ENCODE measurements at places on chromosomes 13 and 19.

DNA sequence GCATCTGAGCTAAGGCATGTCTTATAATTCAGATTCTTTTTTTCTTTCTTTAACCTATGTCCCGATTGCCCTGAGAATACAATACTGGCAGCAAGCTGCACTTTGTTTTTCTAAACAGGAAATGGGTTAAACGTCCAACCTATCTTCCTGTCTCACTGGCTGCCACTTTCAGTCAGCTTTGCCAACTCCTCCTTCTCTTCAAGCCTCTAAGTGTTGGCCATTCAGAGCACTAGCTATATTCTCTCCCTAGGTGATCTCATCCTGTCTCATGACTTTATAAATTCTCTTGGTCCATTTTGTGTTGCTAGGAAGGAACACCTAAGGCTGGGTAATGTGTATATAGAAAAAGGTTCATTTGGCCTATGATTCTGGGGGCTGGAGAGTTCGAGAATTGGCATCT is 109.5 kb upstream of the TSC22D1 start:
- no peak for DNase-seq

GRCh38 chr19:7529610-7530490 is 5.7 kb upstream of the PNPLA6 start:
- DNase-seq: no peak

GRCh38 chr19:17755977-17756670 is 4.8 kb downstream of the FCHO1 start:
- DNase-seq: no peak

GRCh38 chr19:51010066-51010795 is 8.8 kb upstream of the KLK8 start:
- DNase-seq: no peak

GRCh38 chr13:41137951-41138350 is 5.3 kb upstream of the KBTBD6 start:
- no peak for DNase-seq

DNA sequence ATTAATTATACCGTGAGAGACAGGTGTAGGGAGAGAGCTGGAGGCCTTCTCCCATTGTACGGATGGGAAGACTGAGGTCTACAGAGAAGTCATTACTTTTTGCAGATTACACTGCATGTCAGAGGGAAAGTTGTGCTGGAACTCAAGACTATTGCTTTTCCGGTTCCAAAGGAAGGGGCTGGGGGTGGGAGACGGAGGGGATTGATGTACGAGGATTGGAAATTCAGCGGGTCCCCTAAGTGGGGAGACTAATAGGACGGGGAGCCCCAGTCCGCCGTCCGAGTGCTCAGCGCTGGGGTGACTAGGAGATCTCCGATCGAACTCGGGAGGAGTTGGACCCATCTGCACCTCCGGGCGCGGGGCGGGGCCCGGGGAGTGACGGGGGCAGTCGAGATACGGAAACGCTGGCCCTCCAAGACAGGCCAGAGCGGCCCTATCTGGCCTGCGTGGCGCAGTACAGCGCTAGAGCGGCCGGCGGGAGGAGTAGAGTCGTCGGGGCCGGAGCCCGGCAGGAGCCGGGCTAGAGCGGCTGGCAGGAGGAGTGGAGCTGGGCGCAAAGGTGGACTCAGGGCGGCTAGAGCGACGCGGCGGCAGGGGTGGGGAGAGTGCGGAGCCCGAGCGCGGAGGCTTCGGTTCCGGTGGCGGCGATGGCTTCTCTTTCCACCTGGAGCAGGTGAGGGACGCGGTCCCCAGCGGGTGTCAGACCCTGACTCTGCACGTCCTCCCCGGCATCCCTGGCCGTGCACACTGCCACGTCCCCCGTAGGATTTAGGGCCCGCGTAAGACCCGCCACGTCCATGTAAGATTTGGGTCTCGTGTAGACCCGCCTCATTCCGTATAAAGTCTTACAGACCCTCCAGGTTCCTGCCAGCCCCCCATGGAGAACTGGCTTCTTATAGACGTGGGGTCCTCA is 1.1 kb downstream of the ARHGEF1 start:
- DNase-seq: peak; percentile 78

DNA sequence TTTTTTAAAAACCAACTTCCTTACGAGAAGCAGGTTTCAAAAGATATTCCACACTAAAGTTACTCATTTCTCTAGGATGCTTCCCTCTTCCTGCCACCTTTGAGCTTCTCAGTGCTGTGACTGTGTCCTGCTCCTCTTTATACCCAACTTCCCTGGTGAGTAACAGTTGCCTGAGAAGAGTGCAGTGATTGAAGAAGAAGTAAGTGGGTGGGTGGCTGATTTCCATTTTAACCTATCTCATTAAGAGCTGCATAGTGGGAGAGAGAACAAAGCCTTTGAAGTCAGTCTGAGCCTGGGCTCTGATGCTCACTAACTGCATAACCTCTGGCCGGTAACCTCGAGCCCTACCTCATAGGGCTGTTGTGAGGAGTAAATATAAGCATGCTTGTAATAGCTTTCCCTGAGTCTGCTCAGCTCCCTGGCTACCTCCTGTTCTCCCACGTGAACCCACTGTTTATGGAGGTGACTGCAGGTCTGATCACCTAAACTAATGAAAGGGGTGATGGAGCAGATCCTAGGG is 977.3 kb downstream of the UQCRFS1 start:
- DNase-seq: no peak

DNA sequence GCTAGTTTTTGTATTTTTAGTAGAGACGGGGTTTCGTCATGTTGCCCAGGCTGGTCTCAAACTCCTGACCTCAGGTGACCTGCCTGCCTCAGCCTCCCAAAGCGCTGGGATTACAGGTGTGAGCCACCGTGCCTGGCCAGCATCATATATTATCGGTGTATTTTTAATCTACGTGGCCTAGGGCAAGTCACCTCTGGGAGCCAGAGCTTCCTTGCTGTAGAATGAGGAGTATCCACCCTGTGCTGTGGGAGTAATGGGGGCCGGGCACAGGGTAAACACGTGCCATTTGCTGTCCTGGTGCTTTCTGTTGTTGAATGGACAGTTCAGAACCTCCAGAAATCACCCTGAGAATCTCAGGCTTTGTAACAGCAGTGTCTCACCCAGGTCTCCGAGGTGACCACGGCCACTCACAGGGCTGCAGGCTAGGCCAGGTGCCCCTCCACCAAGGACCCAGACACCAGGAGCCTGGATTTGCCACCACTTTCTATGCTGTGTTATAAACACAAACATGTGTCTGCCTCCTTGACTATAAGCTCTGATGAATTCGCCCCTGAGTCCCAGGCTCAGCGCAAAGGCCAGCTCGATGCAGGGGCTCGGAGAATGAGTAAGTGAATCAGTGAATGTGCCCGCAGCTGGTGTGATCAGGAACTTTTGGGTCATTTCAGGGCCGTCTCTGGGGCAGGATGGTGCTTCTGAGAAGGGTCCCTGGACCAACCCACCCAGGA is 22.7 kb downstream of the POP4 start:
- DNase-seq: no peak

GRCh38 chr13:26948353-26948752 is 187.8 kb upstream of the GPR12 start:
- no peak for DNase-seq

DNA sequence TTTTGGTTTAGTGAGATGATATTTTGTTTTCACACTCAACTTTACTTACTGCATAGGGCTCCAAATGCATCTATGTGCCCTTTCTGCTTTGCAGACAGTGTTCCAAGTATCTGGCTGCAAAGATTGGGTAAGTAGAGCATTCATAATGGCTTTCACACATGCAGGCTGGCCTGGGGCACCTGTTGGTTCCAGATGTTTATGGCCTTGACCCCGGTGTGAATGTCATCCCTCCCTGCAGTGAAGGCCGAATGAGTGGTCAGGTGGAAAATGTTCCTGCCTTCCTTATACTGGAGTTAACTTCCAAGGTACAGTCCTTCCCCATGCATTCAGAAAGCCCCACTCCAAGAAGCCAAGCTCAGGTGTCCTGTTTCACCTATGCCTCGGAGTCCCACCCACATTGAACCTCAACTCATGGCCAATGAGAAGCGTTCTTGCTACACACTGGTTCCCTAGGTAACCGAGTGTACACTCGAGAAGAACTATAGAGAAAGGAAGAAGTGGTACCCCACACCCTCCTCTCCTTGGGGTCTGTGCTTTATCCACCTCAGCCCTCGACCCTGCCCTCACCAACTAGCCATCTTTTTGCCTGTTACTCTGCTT is 23.0 kb upstream of the ZNF536 start:
- DNase-seq: no peak

DNA sequence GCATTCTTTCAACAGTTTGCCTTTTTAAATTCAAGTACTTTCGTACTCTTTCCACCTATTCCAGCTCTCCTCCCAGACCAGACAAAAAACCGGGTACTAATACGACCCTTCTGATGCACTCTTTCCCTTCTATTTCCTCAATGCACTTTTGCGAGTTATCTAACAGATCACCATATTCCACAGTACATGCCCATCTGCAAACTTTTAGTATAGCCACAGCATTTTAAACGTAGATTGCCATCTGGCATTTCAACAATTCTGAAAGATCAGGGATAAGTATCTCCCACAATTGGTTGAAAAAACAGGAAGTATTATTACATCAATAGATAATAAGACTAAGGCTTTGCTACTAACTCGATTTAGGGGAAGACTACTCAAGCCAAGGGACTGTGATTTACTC is 31.5 kb downstream of the RBM26 start:
- DNase-seq: no peak
